NCI-H1417 treated with DMSO at 0.1 percent for 48 hours (cell line): ENCODE measurements at places on chromosomes 16 and 17.

DNA sequence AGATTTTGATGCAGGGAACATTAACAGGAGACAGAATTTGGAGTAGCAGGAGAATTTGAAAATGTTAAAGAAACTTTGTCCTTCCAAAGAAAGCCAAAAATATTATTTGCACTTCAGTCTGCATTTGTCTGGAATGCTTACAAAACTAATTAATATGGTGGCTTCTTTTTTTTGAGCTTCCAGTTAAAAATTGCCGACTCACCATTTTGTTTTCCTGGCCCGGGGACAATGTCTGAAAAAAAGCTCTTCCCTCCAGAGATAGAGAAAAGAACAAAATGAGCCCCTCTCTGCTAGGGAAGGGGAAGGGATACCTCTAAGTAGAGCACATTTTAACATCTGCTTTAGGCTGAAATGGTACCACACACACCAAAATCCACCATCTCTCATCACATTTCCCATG, 360.8 kb downstream of the SOX9 start:
- DNase-seq: no peak

DNA sequence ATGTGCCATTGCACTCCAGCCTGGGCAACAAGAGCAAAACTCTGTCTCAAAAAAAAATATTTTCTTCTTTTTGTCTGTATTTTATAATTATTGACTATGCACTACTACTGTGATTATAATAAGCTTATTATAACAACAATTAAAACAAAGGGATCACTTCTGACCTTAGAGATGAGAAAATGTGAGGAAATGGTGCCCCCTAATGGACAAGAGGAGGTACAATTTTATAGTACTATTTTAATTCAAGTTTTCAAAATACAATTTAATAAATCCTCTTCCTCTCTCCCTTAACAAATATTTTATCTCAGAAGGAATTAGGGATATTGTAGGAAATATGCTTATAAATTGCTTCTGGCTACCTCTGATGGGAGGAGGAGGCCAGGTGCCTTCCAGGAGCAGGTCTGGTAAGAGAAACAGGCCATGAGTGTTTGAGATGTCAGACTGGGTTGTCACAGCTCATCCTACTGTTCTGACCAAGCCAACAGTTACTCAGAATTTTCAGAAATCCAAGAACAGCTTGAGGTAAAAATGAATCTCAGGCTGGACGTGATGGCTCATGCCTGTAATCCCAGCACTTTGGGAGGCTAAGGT, 14.0 kb downstream of the VPS53 start:
- no peak for DNase-seq

GRCh38 chr17:55898195-55898594, 147.3 kb downstream of the PCTP start:
- DNase-seq: no peak

DNA sequence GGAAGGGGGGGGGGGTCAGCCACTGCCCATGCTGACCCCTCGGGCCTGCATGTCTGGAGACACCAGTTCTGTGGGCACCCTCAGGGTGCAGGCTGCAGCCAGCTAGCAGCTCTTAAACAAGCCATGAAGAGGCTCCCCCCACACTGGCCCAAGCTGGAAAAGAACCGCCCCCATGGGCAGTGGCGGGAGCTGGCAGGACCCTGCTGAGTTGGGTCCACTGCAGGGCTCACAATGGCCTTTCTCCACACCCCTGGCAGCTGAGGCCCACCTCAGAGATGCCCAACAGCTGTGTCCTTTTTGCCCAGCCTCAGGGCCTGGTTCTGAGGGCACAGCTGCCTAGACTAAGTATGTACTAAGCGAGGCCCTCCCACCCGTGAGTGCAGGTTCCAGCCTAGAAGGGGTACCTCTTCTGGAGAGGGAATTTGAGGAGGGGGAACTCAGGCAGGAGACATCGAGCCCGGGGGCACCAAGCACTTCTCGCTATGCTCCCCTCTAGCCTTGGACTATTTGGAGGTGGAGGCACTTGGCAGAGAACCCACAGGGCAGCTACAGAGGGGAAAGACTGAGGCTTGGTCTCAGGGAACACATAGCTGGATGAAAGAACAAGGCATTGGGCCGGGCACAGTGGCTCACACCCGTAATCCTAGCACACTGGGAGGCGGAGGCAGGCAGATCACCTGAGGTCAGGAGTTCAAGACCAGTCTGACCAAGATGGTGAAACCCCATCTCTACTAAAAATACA, 3.2 kb downstream of the THRA start:
- no peak for DNase-seq
